ENCODE measurements at places on chromosomes 13 and 19.

GRCh38 chr13:99806671-99807070 lies 164.9 kb downstream of the ZIC5 start:
- DNase-seq = no peak

DNA sequence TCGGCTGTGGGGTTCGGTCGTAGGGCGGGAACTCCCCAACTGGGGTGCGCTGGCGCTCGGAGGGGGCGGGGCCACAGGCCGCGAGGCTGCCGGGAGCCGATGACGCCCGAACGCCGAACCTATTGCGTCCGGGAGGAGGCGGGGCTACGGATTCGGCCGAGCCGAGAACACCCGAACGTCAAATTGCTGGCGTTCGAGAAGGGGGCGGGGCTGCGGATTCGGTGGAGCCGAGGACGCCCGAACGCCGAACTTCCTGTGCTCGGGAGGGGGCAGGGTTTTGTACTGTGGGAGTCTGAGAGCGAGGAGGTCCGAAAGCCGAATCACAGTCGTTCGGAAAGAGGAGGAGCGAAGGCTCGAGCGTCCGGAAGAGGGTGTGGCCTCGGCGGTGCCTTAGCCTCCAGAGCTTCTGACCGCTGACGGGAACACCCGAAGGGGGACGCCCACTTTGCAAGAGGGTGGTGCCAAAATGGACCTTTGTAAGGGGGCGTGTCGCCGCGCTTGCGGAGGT lies 551 bp upstream of the TSEN34 start:
- peak; percentile 99 for DNase-seq

DNA sequence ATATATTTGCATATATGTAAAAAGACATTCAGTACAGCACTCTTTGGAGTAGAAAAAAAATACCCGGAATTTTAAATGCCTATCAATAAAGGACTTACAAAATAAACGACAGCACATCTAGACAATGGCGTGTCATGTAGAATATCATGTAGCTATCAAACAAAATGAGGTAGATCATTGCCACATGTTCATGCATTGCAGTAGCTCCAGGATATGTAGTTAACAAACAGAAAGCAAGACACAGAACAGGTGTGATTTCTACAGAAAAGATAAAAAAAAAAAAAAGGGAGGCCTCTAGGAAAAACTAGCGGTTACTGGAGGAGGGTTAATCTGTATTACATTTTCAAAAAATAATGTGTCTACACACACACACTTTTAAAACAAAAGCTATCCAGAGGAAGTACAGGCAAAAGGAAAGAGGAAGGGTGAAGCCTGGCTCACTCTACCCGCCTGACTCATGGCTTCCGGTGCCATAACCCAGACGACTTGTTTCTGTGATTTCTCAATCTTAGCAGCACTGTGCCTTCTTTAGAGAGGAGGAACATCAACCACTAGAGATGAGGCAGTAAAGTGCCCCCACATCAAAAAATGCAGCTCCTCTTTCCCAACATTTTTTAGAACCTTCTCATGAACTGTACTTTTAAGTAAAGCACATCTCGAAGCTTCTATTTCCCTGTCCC lies 6.9 kb downstream of the KCTD12 start:
- no peak for DNase-seq

DNA sequence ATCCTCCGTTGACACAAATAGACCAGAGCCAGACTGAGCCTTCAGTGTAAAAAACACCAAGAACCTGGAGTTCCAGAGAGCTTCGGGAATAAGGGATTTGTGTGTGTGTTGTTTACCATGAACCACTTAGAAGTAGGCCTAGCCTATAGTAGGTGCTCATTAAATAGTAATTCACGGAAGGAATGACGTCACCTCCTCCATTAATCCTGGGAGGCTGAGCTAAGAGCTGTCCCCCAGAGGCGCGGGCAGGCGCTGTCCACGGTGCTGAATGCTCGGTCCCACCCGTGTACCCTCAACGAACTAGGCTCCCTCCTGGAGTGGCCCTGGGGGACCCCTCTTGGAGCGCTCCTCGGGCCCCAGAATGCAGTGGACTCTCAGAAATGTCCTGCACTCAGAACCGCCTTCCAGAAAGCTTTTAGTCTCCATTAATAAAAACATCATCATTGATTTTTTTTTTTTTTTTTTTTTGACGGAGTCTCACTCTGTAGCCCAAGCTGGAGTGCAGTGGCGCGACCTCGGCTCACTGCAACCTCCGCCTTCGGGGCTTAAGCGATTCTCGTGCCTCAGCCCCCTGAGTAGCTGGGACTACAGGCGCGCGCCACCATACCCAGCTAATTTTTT lies 6.5 kb downstream of the UNC13A start:
- DNase-seq = no peak

GRCh38 chr19:45172173-45172572 lies 5.9 kb downstream of the TRAPPC6A start:
- DNase-seq = no peak

- no peak for DNase-seq
Measured at GRCh38 chr13:33743438-33744368, 74.2 kb upstream of the RFC3 start.

Data from HS-5 (cell line).